ENCODE measurements at places on chromosomes 1 and 21. TPM values are rescaled to one million over a fixed set of nuclear protein-coding genes. Genes with fewer than 3 reads are reported as not detected.
A peak's percentile ranks its signal among the peaks of the same experiment; 100 is the strongest.

- no peak for DNase-seq
These were observed 299.7 kb downstream of the OLFM3 start for GRCh38 chr1:101697072-101697471.

- no peak for DNase-seq
These were observed 107.8 kb downstream of the PLPPR5 start for GRCh38 chr1:98896711-98897445.

DNA sequence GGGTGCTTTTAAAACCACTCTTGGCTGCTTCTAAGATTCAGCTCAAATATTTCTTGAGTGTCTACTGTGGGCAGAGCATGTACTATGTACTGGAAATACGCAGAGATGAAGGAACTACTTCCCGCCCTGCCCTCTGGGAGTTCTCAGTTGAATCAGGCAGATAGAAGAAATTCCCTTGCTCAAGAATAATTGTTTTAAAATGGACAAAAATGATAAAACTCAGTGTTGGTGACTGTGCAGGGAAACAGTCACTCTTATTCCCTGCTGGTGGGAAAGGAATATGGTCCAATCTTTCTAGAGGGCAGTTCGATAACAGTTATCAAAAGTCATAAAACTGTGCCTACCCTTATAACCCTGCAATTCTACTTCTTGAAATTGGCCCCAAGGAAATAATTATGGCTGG lies 16.9 kb upstream of the GRHL3 start:
- no peak for DNase-seq

DNA sequence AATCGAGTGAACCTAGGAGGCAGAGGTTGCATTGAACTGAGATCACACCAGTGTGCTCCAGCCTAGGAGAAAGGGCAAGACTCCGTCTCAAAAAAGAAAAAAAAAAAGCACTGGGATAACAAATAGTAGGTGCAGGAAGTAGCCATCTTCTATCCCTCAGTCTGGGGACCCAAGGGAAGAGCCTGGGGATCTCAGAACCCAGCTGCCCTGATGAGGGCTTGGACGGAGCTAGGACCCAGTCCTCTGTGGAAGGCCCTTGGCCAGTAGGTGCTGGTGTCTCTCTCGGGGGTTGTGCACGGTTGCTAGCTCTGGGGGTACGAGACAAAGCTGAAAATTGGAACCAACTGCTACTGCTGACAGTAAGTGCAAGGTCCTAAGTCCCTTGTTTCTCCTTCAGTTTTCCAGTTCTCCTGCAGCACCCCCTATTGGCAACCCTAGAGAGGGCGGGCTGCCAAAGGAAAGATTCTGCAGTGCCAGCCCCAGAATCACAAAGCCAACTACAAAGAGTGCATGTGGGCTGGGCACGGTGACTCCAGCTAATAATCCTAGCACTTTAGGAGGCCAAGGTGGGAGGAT lies 57.6 kb upstream of the KIF1B start:
- peak; percentile 24 for DNase-seq

- peak; percentile 70 for DNase-seq
These were observed 15.7 kb upstream of the RCAN1 start for GRCh38 chr21:34630536-34631143.

DNA sequence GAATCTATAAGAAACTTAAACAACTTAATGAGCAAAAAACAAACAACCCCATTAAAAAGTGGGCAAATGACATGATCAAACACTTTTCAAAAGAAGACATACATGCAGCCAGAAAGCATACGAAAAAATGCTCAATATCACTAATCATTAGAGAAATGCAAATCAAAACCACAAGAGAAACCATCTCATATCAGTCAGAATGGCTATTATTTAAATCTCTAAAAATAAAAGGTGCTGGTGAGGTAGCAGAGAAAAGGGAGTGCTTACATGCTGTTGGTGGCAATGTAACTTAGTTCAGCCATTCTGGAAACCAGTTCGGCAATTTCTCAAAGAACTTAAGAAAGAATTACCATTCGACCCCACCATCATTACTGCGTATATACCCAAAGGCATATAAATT lies 147.7 kb downstream of the FAF1 start:
- DNase-seq: no peak

GRCh38 chr1:202806845-202807450 lies 1.3 kb downstream of the KDM5B start:
- DNase-seq: peak; percentile 42

- peak; percentile 4 for DNase-seq
These were observed 185.3 kb downstream of the AK5 start for GRCh38 chr1:77467021-77467595.

DNA sequence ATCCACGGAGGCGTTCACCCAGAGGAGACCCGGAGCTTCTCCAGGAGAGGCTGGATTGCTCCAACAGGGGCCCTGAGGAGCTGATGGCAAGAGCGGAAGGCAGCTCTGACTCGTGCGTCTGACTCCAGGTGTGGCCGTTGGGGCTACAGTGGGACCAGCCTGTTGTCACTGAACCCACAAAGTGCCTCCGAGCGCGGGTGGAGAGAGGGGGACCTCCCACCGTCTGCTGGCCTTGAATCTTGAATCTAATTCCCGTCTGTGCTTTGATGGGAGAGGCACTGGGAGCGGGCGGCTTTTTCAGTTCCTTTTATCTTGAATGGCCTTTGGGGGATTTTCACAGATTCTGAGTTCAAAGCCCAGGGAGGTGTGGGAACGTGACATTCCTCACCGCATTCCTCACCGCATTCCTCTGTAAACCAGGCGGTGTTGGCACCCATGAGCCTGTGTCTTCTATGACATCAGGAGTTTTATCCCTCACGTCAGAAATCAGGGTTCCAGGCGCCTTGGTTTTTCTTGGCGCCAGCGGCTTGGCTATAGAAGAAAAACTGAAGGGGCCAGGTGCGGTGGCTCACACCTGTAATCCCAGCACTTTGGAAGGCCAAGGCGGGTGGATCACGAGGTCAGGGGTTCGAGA lies 39.2 kb upstream of the COL18A1 start:
- no peak for DNase-seq

- no peak for DNase-seq
These were observed 822 bp upstream of the ELOVL1 start for GRCh38 chr1:43368646-43369020.

DNA sequence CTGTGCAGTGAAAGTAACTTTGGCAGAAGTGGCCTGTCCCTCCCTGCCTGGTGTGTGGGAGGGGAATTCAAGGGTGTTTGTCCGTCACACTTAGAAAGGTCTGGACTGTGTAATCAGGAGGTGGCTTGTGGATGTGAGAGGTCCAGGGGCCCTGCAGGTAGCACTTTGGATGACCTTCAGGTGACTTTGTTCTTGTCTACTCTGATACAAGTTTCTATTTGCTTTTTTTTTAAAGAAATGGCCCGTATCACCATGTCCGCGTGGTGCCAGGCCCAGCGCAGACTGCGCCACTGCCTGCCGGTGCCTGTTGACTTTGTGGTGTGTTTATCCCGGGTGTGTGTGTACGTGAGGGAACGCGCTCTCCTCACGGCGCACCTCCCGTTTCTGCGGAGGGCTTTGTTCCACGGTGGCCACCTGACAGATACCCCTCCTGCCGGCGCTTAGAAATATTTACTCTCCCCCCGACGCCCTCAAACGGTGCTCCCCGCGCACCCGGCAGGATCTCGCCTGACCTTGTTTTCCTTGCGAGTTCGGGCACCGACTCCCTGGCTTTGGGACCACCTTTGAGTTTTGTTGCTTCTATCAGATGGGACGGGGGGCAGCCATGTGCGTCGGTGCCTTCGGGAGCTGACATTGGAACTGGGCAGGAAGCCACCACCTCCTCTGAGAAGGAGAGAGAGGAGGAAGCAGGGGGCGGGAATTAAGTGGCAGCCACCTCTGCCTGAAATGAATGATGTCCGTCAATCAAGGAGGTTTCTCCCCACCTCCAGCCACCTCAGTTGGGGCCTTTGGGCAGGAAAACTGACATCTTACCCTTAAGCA lies 119.4 kb downstream of the PRDM16 start:
- no peak for DNase-seq

GRCh38 chr1:50343323-50343722 lies 79.9 kb downstream of the DMRTA2 start:
- no peak for DNase-seq

- DNase-seq: no peak
These were observed 182.4 kb downstream of the MIS18A start for GRCh38 chr21:32096411-32096810.

GRCh38 chr1:60113596-60113995 lies 40.0 kb upstream of the C1orf87 start:
- DNase-seq: no peak

DNA sequence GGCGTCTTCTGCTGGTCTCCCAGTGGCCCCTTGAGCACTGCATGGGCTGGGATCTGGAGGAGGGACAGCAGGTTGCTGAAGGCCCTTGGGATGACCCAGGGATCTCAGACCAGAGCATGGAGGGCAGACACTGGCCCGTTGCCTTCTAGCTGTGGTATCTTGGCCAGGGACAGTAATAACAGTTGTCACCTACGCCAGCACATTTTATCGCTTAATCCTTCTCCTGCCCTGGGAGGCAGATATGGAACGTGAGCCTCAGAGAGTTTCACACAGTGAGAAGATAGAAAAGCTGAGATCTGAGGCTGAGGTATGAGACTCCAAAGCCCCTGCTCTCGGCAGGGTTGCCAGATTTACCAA lies 40.1 kb upstream of the RD3 start:
- DNase-seq: no peak

- DNase-seq: no peak
These were observed 68.1 kb upstream of the RRP15 start for GRCh38 chr1:218217040-218217439.

- DNase-seq: no peak
These were observed at the start of gene CATSPER4 for GRCh38 chr1:26190373-26190987. CATSPER4 (plus strand) TSS chr1:26190602; CDS start chr1:26190628, 26 bp downstream.

DNA sequence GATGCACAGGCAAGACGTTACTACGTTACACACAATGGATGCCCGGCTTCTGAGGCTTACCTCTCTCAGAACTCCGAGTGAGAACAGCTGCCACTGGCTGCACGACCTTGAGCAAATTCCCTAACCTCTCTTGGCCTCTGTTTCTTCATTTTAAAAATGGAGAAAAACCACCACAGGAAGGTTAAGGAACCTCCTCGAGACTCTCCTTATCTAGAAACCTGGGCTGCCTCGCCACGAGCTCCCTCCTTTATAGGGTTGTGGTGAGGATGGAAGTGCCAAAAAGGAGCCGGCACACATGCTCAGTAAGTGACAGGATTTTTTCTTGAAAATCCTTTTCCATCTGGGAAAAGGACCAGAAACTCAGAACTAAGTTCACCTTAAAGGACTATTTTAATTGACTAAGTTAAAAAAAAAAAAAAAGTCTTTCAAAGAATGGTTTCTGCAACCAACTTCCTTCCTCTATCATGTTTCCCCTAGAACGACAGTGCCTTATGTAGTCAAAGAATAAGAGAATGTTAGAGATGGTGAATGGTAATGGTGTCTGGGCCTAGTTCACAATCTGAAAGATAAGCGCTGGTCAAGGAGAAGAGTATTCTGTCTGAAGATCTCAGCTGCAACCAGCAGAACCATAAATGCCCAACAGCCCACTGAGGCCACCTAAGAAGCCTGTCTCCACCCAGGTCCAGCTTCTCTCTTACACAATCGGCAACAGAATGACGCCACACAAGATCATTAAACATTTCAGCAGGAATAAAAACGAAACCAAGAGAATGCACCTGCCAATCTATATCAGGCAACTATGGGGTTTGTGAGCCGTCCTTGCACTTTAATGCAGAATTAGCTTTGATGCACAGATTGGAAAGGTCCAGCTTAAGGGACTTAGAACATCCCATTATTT lies 64.9 kb downstream of the SLC45A1 start:
- no peak for DNase-seq

- no peak for DNase-seq
These were observed 192.9 kb downstream of the PCP4 start for GRCh38 chr21:40060083-40060677.

DNA sequence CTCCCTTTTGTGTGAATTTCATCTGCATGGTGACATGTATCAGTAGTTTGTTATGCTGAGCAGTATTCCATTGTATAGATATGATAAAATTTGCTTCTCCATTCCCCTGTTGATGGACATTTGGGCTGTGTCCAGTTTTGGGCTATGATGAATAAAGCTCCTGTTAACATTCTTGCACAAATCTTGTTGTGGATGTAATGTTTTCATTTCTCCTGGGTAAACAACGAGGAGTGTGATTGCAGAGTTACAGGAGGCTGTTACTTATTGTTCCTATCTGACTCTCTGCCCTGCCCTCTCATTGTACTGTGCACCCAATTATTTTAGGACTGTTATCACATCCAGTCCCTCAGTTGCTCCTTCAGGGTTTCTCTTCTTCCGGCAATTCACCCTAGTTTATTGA lies 24.2 kb downstream of the MAPKAPK2 start:
- DNase-seq: no peak

DNA sequence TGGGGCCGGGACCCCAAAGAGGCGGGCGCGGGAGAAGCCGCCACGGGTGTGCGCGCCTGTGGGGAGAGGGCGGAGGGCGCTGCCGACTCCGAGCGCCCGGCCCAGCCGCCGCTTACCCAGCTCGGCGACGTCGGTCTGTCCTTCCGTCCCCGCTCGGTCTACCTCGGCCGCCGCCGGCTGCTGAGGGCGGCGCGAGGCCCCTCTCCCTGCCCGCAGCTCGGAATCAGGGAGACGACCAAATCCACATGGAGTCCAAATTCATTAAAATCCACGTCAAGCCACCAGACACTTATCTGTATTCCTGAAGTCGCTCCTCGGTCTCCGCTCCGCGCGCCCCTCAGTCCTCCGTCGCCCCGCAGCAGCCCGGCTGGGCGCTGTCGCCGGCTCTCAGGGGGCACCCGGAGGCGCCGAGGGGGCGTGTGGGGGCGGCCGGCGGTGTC lies 637 bp downstream of the PLXNA2 start:
- DNase-seq: no peak

DNA sequence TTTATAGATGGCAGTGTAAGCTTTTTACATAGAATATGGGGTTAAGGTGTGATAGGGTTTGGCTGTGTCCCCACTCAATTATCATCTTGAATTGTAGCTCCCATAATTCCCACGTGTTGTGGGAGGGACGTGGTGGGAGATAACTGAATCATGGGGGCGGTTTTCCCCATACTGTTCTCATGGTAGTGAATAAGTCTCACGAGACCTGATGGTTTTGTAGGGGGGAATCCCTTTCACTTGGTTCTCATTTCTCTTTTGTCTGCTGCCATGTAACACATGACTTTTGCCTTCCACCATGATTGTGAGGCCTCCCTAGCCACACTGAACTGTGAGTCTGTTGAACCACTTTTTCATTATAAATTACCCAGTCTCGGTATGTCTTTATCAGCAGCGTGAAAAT lies 290.3 kb upstream of the B3GALT2 start:
- no peak for DNase-seq

DNA sequence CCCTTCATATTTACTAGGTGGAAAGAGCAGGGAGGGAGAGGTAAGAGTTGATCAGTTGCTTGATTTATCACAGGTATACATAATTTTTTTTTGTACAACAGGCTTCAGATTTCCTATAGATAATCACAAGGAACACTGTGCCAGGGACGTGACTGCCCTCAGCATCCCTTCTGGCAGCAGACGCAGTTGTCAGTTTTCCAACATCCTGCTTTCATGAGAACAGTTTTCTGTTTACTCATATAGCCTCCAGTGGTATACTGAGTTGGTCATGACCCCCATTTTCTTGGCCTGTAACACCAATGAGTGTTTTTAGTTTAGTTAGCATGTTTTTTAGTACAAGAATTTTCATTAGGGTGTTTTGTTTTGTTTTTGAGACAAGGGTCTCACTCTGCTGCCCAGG lies 37.9 kb upstream of the PTPRF start:
- no peak for DNase-seq

Gene SPATA21
- total RNA-seq: not detected

Gene TTC39A
- total RNA-seq: 1.2 TPM

Gene NR1I3
- total RNA-seq: not detected

Gene LHX8
- total RNA-seq: 2.4 TPM

Gene RHBDL2
- 0.41 TPM for total RNA-seq

Gene TMEM50B
- total RNA-seq: 46.9 TPM

Gene CCDC185
- not detected for total RNA-seq

Gene SLC45A1
- total RNA-seq: 8.6 TPM
